GM12892 (cell line): ENCODE measurements at places on chromosomes 6 and 20.

DNA sequence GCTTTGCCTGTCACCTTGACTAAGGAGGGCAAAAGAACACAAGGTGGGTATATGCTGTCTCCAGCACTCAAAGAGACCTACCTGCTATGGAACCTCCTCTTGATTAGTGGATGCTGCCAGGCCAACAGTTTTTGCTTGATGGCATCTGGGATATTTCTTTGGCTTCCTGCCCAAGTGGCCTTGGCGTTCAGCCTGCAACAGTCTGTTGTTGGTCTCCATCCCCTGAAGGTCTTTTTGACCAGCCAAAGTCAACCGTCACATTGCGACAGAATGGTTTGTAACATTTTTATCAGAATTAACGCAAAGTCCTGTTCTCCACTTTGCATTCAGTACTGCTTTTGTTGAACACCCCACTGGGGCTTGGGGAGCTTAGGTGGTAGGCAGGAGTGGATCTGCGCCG is 37.1 kb downstream of the SERPINB1 start:
- no peak for DNase-seq

DNA sequence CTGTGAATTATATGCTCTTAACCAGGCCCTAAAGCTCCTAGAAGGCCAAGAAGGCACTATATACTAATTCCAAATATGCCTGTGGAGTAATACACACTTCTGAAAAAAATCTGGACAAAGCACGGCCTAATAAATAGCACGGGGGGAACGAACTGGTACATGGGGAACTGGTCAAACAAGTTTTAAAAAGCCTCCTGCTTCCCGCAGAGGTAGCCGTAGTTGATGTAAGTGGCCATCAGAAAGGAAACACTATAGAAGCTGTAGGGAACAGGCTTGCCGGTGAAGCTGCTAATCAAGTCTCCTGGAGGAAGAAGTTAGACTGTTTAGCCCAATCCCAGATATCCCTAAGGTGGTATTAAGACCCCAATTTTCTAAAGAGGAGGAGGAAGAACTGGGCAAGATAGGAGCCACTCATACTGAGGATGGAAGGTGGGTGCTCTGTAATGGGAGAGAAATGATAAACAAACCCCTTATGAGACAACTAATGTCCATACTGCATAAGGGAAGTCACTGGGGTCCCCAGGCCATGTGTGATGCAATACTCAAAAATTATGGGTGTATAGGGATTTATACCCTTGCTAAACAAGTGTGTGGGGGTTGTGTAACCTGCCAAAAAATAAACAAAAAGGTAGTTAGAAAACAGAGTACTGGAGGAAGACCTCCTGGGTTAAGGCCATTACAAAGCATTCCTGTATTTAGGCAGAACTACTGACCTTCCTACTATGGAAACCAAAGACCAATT is 27.1 kb upstream of the ZNF318 start:
- DNase-seq = no peak

DNA sequence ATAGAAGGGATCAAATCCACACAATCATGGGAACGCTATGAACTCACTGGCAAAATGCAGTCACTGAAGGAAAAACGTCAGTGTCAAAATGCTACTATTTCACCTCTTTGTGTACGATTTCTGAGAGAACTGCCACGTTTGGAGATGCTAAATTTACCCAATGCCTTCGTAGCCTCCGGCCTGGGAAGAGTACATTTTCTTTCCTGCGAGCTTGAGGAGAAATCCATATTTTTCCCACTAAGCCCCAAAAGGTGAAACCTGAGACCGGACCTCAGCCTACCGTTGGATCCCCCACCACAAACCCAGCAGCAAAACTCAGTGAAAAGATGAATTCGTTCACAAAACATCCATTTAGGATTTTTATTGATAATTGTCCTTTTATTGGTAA is 131.7 kb downstream of the GPX5 start:
- no peak for DNase-seq

GRCh38 chr6:30998785-30999184 is 11.5 kb upstream of the MUC22 start:
- no peak for DNase-seq

DNA sequence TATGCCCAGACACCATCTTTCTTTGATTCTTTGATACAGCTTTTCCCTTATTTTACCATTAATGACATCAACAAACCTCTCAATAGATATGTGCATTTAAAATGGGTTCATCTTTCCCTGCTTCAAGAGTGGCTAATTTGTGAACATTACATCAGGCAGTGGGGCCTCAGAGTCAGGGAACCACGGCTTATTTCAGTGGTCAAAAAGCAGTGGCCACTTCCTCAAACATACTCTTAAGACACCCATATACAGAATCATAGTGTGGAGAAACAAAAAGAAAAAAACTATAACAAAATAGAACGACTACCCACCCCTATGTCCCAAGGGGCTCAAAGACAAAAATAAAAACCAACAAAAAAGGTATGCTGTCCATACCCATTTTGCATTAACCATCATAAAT is 12.9 kb downstream of the SALL4 start:
- DNase-seq = no peak

GRCh38 chr6:25053875-25054371 is 118.2 kb upstream of the RIPOR2 start:
- no peak for DNase-seq

DNA sequence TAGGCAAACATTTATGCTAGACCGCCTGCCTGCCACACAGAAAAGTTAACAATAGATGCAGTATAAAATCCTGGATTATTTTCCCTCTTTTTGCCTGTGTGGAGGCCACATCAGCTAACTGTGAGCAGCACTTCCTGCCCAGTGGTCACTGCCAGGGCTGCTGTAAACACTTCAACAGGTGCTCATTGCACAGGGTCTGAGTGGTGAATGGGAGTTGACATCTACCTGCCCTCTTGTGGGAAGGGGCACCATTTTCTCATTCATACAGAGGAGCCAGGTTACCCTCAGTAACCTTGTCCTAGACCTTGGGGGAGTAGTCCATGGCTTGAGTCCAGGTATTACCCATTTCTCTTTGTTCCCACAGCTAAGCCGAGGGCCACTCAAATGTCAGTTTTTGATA is 235.3 kb downstream of the TMEM242 start:
- no peak for DNase-seq

DNA sequence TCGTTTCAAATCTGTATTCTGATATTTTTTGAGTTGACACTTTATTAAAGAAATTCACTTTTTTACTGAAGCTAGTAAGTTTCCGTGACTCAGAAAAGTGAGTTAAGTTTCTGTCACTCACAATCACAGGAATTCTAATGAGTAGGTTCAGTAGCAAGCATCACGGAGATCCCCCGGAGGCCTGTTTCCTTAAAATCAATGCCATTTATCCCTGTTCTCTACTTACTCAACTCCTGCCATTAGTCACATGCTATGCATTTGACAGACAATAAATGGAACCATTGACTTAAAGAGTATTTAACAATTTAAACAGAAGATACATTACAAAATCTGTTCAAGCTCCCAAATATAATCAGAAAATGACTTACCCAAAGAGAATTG is 9.1 kb downstream of the SLC18B1 start:
- DNase-seq = no peak

GRCh38 chr20:17912916-17913315 is 55.7 kb downstream of the SNX5 start:
- DNase-seq = no peak

GRCh38 chr6:166563200-166563599 is 23.3 kb downstream of the RAMACL start:
- DNase-seq = no peak

DNA sequence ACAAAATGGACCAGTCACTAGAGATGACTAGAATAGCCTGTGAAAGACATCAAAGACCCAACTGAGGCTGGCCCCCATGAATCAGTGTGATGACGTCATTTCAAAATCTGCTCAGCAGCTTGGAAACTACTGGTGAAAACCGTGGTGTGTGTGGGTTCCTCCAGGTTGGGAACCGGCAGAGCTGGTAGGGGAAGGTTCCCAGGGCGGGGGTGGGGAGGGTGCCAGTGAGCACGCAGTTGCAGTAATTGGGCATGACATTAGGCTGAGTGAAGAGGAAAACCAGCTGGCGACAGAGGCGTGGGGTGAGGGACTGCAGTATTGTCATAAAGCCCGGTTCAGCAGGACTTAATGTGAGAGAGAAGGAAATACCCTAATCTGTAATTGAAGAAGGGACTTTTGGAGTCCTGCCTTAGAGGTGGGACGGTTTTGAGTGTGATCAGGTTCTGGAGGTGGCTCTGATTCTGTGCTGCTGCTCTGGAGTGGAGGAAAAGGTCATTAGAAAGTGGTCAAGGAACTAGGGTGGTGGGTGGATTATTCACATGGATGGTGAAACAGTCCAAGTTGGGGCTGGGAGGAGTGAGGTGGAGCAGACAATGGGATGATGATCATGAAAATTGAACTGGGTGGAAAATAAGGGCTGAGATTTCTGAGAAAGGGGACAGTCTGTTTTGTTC is 52.0 kb upstream of the MTHFD1L start:
- peak; percentile 32 for DNase-seq

DNA sequence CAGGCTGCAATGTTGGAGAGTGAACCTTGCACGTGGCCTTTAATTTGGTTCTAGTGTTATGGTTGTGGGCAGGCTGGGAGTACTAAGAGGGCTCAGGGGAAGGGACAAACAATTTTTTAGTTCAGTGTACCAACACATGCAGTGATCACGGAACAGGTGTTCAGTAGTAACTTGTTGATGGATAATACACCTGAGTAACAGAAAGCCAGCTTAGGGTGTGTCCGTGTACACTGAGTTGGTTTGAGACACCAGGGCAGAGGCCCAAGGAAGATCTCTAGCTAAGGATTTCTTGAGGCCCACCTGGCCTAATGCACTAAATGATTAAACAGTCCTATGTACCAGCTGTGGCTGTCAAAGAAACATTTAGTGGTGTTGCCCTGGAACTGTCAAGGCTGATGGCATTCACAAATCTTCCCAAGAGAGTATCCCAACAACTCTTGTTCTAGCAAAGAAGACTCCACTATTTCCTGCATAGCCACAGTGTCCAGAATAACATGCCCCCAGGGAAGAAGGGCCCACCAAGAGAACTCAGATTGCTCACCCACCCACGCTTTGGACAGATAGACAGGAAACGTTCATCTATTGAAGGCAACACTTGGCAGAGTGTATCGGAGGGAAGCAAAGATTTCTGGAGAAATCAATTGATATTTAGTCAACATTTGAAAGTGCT is 60.0 kb downstream of the CD83 start:
- no peak for DNase-seq

GRCh38 chr6:163414946-163415619 is 565 bp downstream of the QKI start:
- peak; percentile 19 for DNase-seq

DNA sequence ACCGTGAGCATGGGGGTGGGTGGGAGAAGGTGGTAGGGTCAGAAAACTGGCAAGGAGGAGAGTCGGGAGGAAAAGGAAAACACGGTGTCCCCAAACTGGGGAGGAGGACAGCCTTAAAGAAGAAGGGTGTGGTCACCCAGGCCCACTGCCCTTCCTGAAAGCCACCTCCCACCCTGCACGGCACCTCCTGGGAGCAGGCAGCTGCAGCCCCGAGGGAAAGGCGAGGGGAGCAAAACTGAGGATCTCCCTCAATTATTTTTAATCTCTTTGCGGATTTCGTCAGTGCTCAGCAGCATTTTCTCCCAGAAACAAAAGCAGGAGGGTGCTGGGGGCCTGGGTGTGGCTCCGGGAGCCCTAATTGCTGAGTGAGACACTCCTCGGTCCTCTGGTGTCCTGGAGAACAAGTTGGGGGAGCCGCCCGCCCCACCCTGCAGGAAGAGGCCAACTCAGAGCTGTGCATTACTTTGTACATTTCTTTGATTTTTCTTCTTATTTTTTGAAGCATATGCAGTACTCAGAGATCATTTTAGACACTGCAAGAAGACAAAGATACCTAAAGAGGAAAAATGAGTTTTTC is 56.4 kb downstream of the RIOK1 start:
- no peak for DNase-seq

DNA sequence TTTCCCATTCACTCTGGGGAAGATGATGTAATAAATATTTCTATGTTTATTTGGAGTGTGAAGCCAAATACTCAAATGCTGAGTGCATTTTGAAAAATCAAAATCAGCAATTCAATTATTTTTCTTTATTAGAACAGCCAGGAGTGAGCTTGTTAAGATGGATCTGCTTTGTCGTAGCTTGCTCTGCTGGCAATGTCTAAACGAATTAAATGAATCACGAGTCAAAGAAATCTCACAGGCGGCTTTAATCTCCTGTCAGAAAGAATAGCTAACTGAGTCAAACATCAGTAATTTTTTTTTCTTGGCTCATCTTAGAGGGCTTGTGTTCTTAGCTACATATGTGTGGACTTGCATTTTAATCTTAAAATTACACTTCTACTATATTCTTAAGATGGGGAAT is 100.2 kb upstream of the HMGN3 start:
- no peak for DNase-seq

GRCh38 chr6:155426408-155426945 is 29.2 kb downstream of the NOX3 start:
- no peak for DNase-seq

GRCh38 chr6:32050562-32050961 is 12.3 kb downstream of the CYP21A2 start:
- no peak for DNase-seq

DNA sequence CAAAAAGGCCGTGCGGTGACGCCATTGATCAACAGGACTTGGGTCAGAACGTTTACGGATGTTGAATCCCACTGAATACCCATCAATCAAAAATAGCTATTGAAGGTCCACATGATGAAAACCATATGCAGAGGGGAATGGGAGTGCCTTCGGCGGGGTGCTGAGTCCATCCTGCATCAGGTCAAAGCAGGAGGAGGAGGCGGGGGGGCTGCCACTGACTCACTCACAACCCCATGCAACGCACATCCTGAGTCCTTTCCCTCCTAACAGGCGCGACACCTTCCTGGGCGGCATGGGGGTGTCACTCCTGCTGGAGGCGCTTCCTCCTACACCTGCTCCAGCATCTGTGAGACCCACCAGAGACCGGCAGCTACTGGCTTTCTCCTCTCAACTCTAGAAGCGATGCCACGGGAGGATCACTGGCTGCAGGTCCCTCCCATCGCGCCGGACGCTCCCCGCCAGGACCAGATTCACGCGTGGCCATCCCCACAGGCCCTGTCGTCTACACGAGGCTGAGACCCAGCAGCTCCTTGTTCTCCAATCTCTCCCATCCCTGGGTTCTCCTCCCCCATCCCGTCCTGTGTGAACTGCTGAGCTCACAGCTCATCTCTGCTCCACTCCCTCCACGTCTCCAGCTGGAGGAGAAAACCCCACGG is 170.6 kb upstream of the THBS2 start:
- DNase-seq = no peak

DNA sequence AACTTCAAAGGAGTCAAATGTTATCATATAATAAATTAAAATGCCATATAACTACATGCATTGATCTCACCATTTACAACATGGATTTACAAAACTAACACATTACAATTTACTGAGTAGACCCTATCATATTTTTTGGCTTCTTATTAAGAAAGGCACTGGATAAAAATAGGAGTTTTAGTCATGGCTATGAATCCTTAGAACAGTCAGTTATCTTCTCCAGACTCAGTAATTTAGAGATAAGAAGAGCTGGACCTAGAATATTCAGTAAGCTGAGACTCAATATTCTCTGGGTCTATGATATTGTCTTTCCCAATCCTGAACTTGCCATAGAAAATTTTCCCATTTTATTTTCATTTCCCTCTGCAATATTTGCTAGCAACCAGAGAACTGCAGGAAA is 62.3 kb downstream of the ME1 start:
- no peak for DNase-seq

GRCh38 chr6:10518557-10519407 is 2.4 kb upstream of the GCNT2 start:
- no peak for DNase-seq
